ENCODE measurements at places on chromosomes 6 and 20.

DNA sequence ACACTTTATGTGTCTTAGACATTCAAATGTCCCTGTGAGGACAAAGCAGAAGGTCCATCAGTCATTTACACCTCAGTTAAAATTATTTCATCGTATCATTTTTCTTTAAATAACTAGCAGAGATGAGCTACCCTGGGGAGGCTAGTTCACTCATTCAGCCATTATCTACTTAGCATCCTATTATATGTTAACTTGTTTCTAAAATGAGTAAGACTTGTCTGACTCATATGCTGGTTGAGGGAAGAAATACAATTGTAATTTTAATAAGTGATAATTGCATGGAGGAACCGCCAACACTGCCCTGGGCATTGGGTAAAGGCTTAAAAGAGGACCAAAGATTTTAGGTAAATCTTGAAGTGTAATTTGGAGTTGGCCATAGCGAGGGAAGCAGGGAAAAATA lies 12.4 kb upstream of the PTPRK start:
- peak; percentile 15 for DNase-seq

GRCh38 chr20:63658749-63659187 lies 656 bp downstream of the RTEL1 start:
- DNase-seq = peak; percentile 24

GRCh38 chr6:144657691-144658090 lies 372.6 kb downstream of the UTRN start:
- DNase-seq = peak; percentile 45

- no peak for DNase-seq
These were observed 87.9 kb upstream of the ZNF217 start for GRCh38 chr20:53681352-53682212.

GRCh38 chr6:137188855-137189254 lies 15.4 kb upstream of the IL22RA2 start:
- DNase-seq = no peak

DNA sequence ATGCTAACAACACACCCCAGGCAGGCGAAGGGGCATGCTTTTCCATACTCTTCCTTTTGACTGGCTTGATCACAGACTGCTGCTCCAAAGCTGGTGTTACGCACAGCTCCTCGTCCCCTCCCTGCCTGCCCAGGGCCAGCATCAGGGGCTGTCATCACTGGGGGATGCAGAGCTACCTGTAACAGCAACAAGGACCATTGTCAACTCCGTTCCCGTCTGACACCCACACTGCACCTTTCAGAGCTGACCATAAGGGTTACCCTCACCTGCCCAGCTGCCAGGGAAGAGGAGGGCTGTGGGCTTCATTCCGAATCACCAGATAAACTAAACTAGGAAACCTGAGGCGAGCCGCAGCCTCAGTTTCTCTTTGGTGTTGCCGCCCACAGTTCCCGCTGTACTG lies 15.4 kb downstream of the NQO2 start:
- DNase-seq = no peak

DNA sequence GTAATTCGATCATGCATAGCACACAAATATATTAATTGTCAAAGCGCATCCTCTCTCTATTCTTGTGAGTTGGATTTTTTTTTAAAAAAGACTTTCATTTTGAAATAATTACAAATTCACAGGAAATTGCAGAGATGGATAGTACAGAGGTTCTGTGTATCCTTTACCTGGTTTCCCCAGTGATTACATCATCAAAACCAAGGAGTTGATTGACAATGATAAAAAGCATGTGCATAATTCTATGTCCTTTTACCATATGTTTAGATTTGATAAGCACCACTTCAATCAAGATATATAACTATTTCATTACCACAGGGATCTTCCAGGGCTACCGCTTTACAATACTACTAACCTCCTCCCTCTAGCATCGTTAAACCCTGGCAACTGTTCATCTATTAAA lies 40.2 kb downstream of the CCN2 start:
- DNase-seq = no peak

GRCh38 chr6:157291356-157291755 lies 32.0 kb downstream of the TMEM242 start:
- DNase-seq = no peak

- no peak for DNase-seq
These were observed 150.0 kb upstream of the RIPOR2 start for GRCh38 chr6:25085756-25086155.
